K562 (cell line): ENCODE measurements at places on chromosomes 3 and 15.

- DNase-seq = no peak
Measured at GRCh38 chr3:61015859-61016258, 235.4 kb downstream of the FHIT start.

DNA sequence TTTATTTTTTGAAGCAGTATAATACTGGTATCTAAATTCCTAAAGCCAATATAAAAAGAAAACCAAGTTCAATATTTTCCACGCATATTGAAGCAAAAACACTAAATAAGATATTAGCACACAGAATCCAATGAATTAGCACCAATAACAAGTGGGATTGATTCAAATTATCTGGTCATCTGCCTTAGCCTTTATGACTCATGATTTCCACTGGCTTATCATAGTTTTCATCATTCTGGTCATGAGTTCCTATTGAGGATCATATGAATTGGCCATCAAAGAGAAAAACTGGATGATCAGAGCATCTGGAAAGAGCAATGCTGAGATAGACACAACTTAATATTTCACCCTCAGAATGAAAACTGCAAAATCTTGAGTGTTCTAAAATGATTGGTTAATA lies 809.9 kb downstream of the MCTP2 start:
- no peak for DNase-seq

- no peak for DNase-seq
Measured at GRCh38 chr3:11690863-11691766, 47.4 kb upstream of the VGLL4 start.

DNA sequence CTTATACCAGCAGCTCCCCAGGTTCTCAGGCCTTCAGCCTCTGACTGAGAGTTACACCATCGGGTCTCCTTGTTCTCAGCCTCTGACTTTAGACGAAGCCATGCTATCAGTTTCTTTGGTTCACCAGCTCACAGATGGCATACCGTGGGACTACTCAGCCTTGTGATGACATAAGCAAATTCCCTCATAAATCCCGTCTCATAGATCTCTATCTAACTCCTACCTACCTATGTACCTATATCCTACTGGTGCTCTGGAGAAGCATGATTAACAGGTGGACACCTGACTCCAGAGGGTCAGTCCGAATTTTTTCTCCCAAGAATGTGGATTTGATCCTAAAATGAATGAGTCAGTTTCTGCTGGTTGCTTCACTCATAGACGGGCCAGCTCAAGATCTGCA lies 59.1 kb upstream of the CDV3 start:
- DNase-seq = no peak

GRCh38 chr3:179174898-179175297 lies 26.7 kb downstream of the PIK3CA start:
- no peak for DNase-seq
